Breast epithelium (tissue), 4 donors: ENCODE measurements at places on chromosomes 6 and 20.

GRCh38 chr6:85552652-85553051, 41.0 kb downstream of the SNX14 start:
- DNase-seq, result no peak

DNA sequence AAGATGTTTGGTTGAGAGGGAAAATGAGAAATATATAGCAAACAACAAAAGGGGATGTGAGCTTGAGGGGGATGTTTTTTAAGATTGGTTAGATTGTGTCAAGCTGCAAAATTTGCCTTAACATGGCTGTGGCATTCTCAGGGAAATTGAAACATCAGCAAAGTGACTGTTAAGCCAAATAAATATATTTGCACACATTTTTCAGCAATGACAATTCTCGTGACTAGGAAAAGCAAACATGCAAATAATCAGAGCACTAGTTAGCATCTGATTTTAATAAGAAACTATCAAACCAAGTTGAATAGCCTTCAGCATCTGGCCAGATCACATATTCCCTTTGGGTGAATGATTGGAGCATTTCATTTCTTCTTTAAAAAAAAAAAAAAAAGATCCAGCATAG, 262.8 kb downstream of the TBC1D7 start:
- DNase-seq, result no peak

- DNase-seq, result no peak
Observed at GRCh38 chr6:157024745-157025144, 247.6 kb downstream of the ARID1B start.

DNA sequence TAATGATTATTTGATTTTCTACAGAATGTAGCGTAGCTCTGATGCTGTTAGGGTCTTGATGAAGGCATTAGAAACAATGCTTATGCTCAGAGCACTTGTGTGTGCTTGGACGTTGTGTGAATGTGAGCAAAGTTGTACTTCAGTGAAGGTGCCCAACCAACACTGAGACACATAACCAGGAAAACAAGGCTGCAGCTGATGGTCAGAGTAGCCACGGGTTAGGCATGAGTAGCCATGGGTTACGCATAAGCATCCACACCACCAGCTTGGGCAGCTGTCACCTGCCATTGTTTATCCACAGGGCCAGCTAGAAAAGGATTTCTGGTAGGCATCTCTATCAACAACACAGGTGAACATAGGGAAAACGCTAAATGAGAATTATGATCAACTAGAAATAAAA, 326.6 kb downstream of the NRN1 start:
- DNase-seq, result no peak

DNA sequence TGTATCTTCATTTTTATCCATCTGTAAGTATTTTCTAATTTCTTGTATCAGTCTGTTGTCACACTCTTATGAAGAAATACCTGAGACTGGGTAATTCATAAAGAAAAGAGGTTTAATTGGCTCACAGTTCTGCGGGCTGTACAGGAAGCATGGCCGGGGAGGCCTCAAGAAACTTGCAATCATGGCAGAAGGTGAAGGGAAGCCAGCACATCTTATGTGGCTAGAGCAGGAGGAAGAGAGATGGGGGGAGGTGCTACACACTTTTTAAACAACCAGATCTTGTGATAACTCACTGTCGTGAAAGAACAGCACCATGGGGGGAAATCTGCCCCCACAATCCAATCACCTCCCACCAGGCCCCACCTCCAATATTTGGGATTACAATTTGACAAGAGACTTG, 10.9 kb upstream of the BCKDHB start:
- DNase-seq, result no peak

- DNase-seq, result no peak
Observed at GRCh38 chr6:81999826-82000225, 247.3 kb upstream of the TENT5A start.

DNA sequence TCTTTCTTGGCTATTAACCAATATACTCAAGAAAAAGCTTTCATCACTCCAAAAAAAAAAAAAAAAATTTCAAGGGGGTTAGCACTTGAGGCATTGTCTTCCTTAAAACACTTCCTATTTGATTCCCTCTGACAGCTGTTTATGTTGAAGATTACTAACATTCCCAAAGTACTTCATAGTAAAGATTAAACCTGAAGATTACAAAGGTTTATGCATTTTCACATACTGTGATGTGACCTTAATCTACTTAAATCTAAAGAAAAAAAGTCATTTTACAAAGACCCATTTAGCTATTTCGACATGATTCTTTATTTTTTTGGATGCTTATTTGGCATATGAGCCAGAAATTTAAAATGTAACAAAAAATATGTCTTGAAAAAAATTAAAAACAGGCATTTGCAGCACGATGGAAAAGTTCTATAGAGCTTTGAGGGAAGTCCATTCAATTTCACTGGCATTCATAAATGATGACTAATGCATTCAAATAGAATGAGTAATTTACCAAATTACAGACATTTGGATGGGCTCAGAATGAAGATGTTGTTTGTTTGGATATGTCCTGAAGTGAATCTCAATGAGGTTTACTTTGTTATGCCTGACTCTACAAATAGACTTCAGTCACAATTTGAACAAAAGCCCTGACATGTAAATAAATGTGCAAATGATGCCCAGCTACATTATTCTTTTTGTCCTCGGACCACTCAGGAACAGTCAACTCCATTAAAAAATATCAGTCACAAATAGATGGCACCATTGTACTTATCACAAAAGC, 674.6 kb upstream of the MARCKS start:
- DNase-seq, result no peak

DNA sequence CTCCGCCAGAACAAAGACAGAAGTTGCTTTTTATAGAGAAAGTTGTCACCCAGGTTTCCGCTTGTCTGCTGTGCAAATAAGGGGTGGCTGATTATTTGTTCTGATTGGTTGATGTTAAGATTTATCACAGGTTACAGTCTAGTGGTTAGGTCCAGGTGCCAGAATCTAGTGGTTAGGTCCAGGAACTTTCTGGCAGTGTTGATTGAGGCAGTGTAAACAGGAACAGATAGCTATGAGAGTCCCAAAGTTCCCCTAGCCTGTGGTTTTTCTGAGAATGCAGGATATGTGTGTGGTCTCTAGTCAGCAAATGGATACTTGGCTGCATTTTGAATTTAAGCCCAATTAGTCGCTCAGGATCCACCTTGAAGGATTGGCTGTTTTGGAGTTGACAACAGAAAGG, 148.0 kb downstream of the TMEM200A start:
- DNase-seq, result no peak

DNA sequence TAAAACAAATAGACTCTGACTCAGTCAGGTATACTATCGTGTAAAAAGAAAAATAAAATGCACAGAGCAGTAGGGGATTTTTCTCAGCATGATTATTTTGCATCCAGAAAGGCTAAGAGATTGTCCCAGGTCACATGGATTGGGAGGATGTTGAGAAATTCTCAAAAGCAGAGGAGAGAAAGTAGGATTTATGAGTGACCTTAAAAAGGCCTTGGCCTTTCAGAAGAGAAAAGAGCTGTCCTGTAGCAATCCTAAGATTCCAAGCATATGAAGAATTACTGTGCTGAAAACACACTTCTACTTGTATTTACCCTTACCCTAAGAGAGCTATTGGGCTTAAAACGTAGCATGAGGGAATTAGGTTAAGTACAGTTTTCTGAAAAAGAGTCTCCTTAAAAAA, 149.7 kb upstream of the ENPP5 start:
- DNase-seq, result no peak

DNA sequence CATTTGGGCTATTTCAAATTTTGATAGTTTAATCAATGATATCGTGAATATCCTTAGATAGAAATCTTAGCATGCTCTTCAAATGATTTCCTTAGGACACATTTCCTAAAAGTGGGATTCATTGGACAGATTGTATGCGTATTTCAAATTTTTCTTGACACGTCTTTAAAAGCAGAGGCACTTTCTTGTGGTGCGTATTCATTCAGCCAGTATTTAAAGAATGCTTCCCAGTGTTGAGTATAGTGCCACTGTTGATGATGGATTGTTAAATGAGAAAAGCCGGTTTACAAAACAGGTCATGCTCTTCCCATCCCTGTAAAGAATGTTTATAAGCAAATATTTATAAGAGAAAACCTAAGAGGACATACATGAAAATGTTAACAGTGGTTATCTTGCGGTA, 15.1 kb upstream of the NOL7 start:
- no peak for DNase-seq

DNA sequence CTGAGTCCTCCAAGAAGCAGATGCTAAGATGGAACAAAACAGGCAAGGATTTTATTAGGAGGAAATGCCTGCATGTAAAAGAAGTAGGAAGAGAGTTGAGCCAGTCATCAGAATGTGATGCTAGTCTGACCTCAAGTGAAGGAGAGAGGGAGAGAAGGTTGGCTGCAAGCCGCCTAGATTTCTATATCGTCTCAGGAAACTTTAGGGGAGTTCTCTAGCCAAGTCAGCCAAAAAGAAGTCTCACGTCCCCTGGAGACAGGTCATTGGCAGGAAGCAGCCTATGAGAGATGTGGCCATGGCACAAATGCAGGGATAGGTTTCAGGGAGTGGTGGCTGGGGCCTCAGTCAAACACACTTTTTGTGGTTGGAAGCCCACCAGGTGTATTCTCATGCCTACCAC, 378.0 kb downstream of the CD109 start:
- no peak for DNase-seq

GRCh38 chr20:62358171-62359042, 8.7 kb downstream of the LAMA5 start:
- DNase-seq, result no peak

DNA sequence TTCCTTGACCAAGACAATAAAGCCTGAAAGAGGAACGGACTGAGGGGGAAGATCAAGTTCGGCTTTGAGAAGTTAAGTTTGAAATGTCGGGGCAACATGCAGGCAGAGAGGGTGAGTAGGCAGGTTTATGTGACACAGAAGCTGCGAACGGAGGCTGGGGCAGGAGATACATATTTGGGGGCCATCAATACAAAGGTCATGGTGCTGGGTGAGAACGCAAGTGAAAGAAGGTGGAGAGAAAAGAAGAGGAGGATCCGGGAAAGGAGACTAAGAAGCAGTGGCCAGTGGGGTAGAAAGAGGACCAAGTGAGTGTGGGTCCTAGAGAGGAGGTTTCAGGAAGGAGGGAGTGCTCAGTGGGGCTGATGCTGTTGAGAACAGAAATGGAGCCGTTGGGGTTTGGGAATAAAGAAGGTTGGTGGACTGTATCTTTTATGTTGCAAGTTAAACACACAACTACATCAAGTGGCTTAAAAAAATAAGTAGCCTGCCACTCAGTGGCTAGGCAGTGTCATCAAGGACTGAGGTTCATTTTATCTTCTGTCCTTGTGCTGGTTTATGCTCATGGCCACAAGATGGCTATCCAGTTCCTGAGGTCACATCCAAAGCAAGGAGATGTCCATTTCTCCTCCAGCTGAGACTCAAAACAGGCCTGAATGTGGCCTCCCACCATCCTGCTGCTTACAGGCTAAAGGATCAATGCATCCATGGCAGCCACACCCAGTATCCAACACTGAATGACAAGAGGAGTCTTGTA, 1.7 kb upstream of the BLCAP start:
- DNase-seq, result no peak

DNA sequence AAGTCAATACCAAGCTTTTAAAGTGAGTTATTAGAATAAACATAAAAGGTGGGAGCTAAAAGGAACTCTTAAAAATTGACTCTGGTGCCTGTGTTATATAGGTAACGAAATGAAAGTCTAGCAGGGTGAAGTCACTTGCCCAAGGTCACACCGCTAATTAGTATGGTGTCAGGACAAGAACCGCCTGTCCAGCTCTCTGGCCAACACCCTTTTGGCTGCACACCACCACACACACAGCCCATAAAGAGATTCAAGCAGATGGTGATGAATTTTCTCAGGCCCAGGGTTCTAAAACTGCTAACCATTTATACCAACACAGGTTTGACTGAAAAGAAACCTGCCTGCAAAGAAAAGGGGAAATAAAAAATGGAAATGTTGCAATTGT, 20.2 kb downstream of the GFOD1 start:
- DNase-seq, result no peak

GRCh38 chr6:15989397-15989796, 139.5 kb upstream of the MYLIP start:
- DNase-seq, result no peak

DNA sequence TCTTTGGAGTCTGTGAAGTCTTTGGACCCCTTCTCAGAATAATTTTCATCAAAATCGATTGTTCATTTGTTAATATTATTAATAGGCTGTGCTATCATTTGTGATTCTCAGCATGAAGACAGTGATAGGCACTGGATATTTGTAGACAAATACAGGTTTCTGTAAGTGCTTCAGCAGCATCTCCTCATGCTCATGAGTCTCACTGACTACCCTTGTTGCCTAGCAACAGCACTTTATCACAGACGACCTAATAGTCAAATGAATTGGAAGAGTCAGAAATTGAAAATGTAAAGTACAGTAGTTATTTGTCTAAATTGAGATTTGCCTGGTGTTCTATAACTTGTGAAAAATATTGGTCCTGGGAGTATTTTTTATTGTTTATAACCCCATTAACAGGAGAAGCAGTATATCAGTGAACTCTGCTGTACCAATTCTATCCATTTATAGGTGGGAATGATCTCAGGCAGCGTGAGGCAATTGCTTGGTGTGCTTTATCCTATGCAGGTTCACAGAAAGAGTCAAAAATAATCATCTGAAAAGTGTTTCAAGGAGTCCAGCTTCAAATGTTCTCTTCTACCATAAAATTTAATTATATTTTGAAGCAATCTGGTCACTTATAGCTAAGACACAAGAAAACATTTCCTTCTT, 684.6 kb downstream of the RFPL4B start:
- no peak for DNase-seq

- no peak for DNase-seq
Observed at GRCh38 chr6:160388922-160389321, 40.7 kb downstream of the SLC22A3 start.

DNA sequence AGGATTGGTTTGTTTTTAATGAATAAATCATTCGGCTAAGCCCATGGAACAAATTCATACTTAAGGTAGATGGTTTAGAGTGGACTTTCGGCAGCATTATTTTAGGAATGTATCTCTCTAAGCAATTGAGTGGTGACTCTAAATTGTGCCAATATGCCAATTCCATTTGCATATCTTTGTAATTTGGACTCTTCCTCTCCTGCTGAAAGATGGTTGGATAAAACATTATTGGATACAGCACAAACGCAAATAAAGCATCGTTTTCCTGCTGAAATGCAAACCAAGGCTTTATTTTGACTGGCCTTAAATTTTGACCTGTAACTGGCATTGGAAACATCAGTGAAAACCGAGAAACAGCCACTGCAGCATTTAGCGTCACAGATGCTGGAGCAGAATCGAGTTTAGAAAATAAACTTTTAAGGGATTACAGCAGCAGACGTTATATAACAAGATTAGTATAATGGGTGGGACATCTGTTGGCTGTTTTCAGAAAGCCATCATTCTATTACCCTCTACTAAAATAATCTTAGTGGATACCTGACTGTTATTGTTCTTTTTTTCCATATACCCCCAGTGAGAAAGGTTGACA, 726.0 kb downstream of the KIF16B start:
- DNase-seq, result no peak

DNA sequence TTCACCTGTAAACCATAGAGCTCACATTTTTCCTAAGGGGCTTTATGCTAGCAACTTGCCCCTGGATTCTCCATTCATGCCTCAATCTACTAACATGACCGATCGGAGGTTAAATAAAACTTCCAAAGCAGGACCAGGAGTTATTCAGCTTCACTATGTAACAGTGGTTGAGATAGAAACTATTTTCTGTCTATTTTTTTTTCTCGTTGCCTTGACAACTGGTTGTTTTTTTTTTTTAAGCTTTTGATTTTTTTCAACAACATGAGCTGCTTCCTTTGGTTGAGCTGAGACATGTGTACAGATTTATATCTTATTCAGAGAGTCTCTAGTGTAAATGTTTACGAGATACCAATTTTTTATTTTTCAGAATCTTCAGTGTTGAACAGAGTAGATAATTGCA, 85.7 kb downstream of the SHLD1 start:
- DNase-seq, result no peak

- DNase-seq, result no peak
Observed at GRCh38 chr6:8065519-8065911, 1.3 kb upstream of the BLOC1S5 start.
